Prostate gland (tissue), 2 donors: ENCODE measurements at places on chromosomes 2 and 18. TPM values are rescaled to one million over a fixed set of nuclear protein-coding genes. Genes with fewer than 3 reads are reported as not detected.
A peak's percentile ranks its signal among the peaks of the same experiment; 100 is the strongest.

Gene REG1B
- total RNA-seq: not detected

Gene RIT2
- not detected for total RNA-seq

Gene GAREM2
- total RNA-seq: 3.5 TPM

Gene SIX3
- not detected for total RNA-seq

Gene SOS1
- total RNA-seq: 54.1 TPM

Gene DNAJC5G
- not detected for total RNA-seq

Gene MC2R
- not detected for total RNA-seq

Gene DSG3
- 2.3 TPM for total RNA-seq

Gene EFHD1
- total RNA-seq: 25.9 TPM

Gene GALM
- 5.6 TPM for total RNA-seq

- no peaks in the 10 kb centered on the region for H3K27me3 ChIP-seq
- peaks cover 3% of the 10 kb centered on the region for H3K36me3 ChIP-seq
- no peak overlapping the region for H3K27ac ChIP-seq
- DNase-seq: no peak
- no peak overlapping the region for H3K4me3 ChIP-seq
- H3K4me1 ChIP-seq: no peaks in the 10 kb centered on the region
Observed at GRCh38 chr18:11889284-11889683, 18.8 kb downstream of the MPPE1 start.

- no peak overlapping the region for H3K4me3 ChIP-seq
- no peak for DNase-seq
- H3K4me1 ChIP-seq: no peaks in the 10 kb centered on the region
Observed at GRCh38 chr2:208978946-208979345, 444.9 kb upstream of the MAP2 start.

GRCh38 chr18:50866765-50867164, 12.2 kb upstream of the ME2 start:
- DNase-seq: no peak
- H3K27me3 ChIP-seq: no peaks in the 10 kb centered on the region
- no peak overlapping the region for H3K27ac ChIP-seq
- H3K36me3 ChIP-seq: no peaks in the 10 kb centered on the region

DNA sequence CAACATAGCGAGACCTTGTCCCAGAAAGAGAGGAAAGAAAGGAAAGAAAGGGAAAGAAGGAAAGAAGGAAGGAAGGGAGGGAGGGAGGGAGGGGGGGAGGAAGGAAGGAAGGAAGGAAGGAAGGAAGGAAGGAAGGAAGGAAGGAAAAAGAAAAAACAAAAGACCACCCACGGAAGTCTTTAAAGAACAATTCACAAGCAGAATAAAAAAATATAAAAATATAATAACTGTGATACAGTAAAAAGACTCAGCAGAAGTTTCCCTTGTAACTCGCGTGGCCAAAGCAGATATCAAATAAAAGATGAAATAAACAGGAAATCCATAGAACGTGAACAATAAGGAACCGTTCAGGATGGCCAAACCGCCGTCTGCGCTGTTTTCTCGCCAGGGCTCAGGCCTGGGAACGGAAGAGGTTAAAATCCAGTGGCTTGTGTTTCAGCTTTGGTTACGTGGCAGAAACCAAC, 1.2 kb upstream of the SLC1A4 start:
- H3K27ac ChIP-seq: peak overlapping the region; percentile 93
- H3K36me3 ChIP-seq: no peaks in the 10 kb centered on the region
- no peak for DNase-seq
- H3K4me1 ChIP-seq: no peaks in the 10 kb centered on the region
- peak overlapping the region; percentile 65 for H3K4me3 ChIP-seq

GRCh38 chr2:106085181-106085940, 108.7 kb downstream of the UXS1 start:
- DNase-seq: peak; percentile 30
- no peak overlapping the region for H3K27ac ChIP-seq
- no peaks in the 10 kb centered on the region for H3K36me3 ChIP-seq
- no peaks in the 10 kb centered on the region for H3K4me1 ChIP-seq

GRCh38 chr2:41910126-41910525, 137.7 kb upstream of the PKDCC start:
- H3K4me3 ChIP-seq: no peak overlapping the region
- H3K27me3 ChIP-seq: no peaks in the 10 kb centered on the region
- H3K36me3 ChIP-seq: no peaks in the 10 kb centered on the region
- DNase-seq: no peak
- H3K4me1 ChIP-seq: no peaks in the 10 kb centered on the region

DNA sequence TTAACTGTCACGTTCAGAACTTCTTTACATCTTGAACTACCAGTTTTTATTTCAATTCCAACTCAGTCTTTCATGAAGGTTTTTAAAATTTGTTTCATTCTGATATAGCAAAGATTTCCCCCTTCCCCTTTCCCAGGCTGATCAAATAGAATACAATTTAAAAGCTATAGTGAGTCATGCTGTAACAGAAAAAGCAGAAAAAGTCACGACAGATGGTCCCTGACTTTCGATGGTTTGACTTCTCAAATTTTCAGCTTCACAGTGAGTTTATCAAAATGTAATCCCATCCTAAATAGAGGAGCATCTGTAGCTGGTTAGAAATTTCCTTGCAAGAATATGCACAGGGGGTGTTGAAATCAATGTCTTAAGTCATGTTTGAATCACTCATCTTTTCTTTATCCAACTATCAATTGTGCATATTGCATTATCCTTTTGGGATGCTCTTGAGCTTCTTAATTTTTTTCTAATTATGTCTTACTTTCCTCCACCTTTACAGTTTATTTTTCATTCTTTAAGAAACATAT, 500.3 kb downstream of the LRP1B start:
- H3K27ac ChIP-seq: no peak overlapping the region
- DNase-seq: no peak
- no peaks in the 10 kb centered on the region for H3K36me3 ChIP-seq
- H3K4me1 ChIP-seq: no peaks in the 10 kb centered on the region
- no peaks in the 10 kb centered on the region for H3K27me3 ChIP-seq

GRCh38 chr18:49591271-49591670, 29.4 kb downstream of the LIPG start:
- no peak overlapping the region for H3K4me3 ChIP-seq
- no peaks in the 10 kb centered on the region for H3K36me3 ChIP-seq
- no peak for DNase-seq
- no peaks in the 10 kb centered on the region for H3K27me3 ChIP-seq
- no peak overlapping the region for H3K27ac ChIP-seq
- no peaks in the 10 kb centered on the region for H3K4me1 ChIP-seq

DNA sequence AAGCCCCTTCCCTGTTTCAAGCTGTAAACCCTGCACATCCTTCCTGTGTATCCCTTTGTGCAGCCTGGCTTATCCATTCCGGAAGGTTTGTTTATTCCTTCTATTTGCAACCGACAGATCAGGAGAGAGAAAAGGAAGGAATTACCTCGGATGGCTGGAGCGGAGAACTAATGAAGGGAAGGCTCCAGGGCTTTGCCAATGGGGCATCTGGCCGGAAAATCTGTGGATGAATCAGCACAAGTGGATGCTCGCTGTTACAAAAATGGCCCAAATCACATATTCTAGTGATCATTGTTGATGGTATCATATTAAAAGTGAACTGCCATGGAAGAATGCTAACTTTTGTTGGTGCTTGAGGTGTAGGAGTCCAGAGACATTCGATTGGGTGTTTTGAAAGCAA, 97.1 kb downstream of the AQP4 start:
- DNase-seq: no peak
- no peak overlapping the region for H3K4me3 ChIP-seq
- H3K27me3 ChIP-seq: no peaks in the 10 kb centered on the region
- no peak overlapping the region for H3K27ac ChIP-seq
- H3K4me1 ChIP-seq: peaks cover 2% of the 10 kb centered on the region

- H3K27ac ChIP-seq: no peak overlapping the region
- no peaks in the 10 kb centered on the region for H3K4me1 ChIP-seq
- no peaks in the 10 kb centered on the region for H3K27me3 ChIP-seq
- no peak overlapping the region for H3K4me3 ChIP-seq
Observed at GRCh38 chr18:8800445-8800844, 95.1 kb downstream of the MTCL1 start.

- no peak overlapping the region for H3K4me3 ChIP-seq
- no peak overlapping the region for H3K27ac ChIP-seq
Observed at GRCh38 chr18:34866310-34866709, 156.2 kb downstream of the DTNA start.

DNA sequence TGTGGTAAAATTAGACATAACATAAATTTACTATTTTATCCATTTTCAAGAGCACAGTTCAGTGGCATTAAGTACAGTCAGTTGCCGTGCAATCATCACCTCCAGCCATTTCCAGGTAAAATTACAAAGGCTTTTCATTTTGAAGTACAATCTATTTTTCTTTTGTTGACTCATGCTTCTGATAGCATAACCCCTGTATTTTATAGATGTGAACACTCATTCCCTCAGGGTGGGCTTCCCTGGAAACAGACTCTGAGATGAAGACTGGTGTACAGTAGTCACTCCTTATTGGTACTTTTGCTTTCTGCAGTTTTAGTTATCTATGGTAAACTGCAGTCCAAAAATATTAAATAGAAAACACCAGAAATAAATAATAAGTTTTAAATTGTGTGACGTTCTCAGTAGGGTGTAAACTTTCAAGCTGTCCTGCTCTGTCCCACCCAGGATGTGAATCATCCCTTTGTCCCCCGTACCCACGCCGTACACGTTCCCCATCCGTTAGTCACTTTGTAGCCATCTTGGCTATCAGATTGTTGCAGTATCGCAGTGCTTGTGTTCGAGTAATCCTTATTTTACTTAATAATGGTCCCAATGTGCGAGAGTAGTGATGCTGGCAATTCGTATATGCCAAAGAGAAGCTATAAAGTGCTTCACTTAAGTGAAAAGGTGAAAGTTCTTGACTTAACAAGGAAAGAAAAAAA, 41.1 kb upstream of the NAB1 start:
- no peaks in the 10 kb centered on the region for H3K36me3 ChIP-seq
- no peaks in the 10 kb centered on the region for H3K4me1 ChIP-seq
- H3K4me3 ChIP-seq: no peak overlapping the region
- no peak overlapping the region for H3K27ac ChIP-seq

DNA sequence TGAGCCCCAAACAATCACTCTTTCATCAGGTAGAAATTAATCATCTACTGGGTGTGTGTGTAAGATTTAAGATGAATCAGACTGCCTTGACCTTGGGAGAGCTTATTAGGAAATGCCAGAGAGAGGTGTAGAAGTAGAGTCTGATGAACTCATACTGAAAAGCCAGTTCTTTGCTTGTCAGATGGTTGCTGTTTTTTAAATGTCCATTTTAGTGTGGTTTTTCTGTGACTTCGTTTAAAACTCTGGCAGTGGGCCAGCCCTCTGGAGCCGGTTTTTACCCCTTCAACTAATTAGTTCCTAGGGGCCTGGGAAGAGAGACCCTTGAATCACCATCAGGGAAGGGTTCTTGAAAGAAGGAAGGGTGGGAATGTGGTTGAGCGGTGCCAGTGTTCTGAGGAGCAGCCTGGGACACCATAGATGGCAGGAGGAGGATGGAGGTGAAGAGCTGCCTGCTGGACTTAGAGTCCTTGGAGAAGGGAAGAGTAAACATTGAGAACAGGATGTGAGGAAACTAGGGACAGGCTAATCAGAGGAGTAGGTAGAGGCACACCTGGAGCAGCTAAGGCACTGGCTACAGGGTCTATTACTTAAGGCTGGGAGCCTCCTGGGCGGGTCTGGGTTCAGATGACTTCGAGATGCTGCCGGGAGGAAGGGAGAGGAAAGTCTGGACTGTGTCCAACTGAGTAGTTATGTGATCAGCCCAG, 66.1 kb downstream of the LRRFIP1 start:
- H3K4me1 ChIP-seq: peaks cover 32% of the 10 kb centered on the region
- peak overlapping the region; percentile 97 for H3K27ac ChIP-seq
- H3K27me3 ChIP-seq: no peaks in the 10 kb centered on the region

- no peak for DNase-seq
- no peaks in the 10 kb centered on the region for H3K36me3 ChIP-seq
- no peaks in the 10 kb centered on the region for H3K4me1 ChIP-seq
- no peak overlapping the region for H3K27ac ChIP-seq
Observed at GRCh38 chr2:14941151-14941631, 308.7 kb downstream of the LRATD1 start.

- H3K4me1 ChIP-seq: no peaks in the 10 kb centered on the region
- H3K27me3 ChIP-seq: no peaks in the 10 kb centered on the region
- no peak for DNase-seq
- no peak overlapping the region for H3K27ac ChIP-seq
- H3K4me3 ChIP-seq: no peak overlapping the region
Observed at GRCh38 chr18:23897291-23897690, 117.3 kb upstream of the TTC39C start.

- no peaks in the 10 kb centered on the region for H3K4me1 ChIP-seq
- H3K27me3 ChIP-seq: no peaks in the 10 kb centered on the region
- no peak for DNase-seq
- no peak overlapping the region for H3K4me3 ChIP-seq
- H3K27ac ChIP-seq: no peak overlapping the region
Observed at GRCh38 chr18:47936952-47937351, 6.5 kb upstream of the SMAD2 start.

DNA sequence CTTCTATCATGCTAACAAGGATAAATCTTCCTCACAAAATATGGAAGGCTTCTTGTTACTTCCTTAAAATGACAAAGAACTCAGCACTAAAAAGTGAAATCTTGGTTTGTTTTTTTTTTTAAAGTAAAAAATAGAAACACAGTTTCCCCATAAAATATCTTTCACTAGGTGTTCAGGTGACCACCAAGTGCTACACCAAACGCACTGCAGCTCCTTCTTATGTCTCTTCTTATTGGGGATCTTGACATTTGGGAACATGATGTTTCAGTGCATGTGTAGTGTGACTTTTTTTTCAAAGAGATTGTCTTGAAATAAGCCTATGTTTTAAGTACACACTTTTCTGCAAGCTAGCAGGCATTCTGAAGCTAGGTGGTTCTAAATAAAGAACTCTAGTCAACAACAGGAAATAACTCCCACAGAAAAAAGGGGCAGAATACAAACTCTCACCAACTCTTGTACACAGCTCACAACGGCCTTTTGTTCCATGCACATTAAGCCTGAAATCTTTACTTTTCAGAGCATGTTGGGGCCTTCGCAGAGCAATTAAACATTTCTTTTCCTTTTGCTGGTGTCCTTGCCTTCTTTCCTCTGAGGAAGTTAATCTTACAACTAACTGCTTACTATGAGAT, 13.2 kb upstream of the SERTAD2 start:
- no peak overlapping the region for H3K4me3 ChIP-seq
- DNase-seq: no peak
- H3K4me1 ChIP-seq: no peaks in the 10 kb centered on the region

DNA sequence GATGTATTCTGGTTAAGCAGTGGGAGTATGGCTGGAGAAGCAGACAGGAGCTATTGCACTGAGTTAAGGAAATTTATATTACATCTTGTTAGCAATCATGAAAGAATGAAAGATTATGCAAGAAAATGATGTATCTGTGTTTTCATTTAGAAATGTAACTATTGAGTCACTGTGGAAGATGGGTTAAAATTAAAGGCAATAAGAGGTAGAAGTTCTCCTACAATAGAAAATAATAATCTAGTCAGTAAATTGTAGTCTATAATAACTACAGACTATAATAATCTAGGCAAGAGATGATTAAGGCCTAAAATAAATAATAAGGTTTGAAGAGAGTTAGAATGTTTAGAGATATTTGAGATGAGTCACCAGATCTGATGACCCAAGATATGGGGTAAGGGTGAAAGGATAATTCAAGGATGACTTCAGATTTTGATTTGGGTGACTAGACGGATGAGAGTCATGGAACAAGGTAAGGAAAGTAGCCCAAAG, 371.9 kb upstream of the KCNH7 start:
- H3K27ac ChIP-seq: no peak overlapping the region
- H3K36me3 ChIP-seq: no peaks in the 10 kb centered on the region
- DNase-seq: no peak
